CD8-positive, alpha-beta memory T cell (primary cell): ENCODE measurements at places on chromosomes 11 and 22.

DNA sequence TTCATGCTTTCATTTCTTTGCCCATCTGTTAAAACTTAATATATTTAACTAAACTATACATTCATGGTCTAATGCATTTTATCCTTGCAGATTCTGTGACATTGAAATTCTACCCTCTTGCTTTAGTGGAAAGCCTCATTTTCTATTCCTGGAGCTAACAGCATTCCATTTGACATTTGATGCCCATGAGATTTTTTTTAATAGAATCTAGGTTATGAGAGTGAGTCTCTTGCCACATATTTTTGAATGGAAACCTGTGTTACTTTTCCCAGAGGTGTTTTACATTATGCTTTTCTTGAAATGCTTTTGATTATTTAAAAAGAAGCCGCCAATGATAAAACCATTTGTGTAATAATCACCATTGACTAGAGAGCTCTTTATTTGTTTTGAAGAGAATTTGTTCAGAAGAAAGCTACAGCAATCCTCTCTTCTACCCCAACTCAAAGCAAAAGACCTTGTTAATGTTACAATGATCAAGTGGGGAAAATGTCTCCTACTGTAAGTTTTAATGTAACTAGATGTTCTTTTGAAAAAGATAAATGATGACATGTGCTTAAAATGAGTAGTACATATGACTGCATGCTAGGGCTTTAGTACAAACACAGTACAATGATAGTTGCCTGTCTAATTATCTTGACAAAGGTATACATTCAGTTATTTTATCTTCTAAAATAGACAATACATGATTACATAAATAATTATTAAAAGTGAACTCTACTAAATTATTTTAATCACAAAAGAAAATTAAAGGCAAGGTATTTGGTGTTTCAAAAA is 67.3 kb downstream of the GAS2 start:
- DNase-seq: no peak

GRCh38 chr22:37511395-37512104 is 7.7 kb downstream of the CARD10 start:
- DNase-seq: no peak

DNA sequence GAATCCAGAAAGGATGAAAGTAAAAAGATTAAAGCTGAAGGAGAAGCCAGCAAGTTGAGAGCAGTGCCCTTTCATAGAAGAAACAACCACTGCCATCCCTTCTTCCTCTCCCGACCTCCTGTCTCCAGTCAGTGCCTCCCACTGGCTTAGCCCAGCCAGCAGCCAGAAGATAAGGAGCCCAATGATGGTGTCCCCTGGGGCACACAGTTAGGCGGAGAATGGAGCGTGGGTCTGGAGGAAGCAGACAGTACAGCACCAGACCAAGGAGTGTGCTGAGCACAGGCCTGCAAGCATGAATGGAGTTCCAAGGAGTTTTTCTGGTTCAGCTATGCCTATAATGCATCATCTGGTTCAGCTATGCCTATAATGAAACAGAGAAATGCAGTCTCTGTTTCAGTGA is 54.3 kb upstream of the TNRC6B start:
- DNase-seq: no peak

DNA sequence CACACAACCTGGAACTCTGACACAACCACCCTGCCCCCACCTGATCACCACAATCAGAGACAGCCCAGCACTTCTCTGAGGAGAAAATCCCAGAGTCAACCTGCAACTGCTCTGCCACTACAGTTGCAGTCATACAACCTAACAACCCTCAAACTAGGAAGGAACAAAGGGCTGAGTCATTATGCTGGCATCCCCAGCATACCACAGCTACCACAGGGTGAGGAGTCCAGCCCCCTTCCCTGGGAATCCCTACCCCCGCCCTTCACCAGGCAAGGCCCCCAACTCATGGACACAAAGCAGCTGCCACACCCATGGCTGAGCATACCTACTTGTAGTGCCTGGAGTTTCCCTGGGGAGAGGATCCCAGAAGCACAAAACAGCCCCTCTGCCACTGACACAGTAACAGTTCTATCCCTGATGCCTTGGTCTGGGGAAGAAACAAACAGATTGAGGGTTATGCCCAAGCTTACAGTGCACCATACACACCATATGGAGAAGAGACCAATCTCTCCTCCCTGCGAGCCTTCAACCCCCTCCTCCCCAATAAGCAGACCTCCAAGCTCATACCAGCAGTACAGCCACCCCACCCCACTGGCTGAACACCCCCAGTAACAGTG is 68.5 kb upstream of the C11orf58 start:
- DNase-seq: no peak

- no peak for DNase-seq
These were observed 56.2 kb downstream of the NAV2 start for GRCh38 chr11:19768815-19769214.

DNA sequence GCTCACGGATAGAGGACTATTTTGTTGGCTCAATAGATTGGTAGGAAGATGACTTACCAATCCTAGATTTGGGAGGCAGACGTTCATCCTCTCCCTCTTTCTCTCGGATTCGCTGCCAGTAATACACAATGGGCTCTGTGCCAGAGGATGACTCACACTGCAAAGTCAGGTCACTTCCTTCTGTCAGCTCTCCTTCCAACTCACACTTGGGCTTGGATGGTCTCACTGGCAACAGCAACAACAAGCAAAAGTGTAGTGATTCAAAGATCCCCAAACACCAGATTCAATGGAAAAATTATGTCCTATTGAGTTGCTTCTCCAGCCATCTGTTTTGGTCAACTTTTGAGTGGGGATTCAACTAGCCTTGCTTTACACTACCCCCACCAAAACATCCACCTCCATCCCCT is 21.7 kb upstream of the HSPA8 start:
- DNase-seq: peak; percentile 84

DNA sequence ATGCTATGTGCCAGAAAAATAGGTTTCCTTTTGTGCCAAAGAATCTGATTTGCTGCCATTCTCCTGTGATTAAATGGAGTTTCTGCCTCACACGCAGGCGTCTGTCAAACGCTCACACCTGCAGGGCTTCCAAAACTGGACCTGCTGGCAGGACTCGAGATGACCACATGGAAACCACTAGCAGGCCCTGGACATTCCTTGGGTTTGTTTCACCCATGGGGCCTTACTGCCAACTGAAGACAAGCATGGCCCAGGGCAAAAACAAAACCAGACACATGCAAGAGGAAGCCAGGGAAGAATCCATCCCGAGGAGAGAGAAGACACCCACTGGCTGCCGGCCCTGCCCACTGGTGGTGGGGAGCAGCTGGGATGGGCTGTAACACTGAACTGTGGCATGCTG is 55.9 kb upstream of the MN1 start:
- DNase-seq: no peak

DNA sequence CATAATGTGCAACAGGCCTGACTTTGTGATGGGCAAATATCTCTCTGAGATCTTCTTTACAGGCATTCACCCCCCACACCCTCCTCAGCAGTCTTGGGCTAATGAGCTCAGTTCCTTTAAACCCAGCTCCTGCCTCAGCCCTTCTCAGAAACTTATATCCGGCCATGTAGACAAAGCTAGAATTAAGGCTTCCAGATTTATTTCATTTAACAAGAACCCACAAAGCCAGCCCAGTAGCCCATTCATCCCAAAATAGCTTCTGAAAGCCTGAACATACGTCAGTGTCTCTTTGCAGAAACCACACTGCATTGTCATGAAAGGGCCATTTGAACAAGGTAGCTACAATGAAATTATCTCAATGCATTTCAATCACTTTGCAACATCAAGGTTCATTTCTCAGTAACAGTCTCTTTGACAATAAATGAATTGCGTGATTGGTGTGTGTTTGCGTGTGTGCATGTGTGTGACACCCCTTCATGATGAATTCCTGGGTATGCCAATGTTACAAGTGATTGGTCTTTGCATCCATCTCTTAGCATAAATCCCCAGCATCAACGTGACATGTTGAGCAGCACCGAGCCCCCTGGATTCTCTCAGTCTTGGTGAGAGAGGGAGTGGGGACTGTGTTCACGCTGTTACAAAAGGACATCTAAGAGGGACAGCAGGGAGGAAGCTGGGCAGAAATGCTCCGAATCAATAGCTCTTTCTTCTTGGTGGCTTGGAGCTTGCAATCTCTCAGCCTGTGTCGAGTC is 299.6 kb downstream of the KIRREL3 start:
- DNase-seq: no peak

DNA sequence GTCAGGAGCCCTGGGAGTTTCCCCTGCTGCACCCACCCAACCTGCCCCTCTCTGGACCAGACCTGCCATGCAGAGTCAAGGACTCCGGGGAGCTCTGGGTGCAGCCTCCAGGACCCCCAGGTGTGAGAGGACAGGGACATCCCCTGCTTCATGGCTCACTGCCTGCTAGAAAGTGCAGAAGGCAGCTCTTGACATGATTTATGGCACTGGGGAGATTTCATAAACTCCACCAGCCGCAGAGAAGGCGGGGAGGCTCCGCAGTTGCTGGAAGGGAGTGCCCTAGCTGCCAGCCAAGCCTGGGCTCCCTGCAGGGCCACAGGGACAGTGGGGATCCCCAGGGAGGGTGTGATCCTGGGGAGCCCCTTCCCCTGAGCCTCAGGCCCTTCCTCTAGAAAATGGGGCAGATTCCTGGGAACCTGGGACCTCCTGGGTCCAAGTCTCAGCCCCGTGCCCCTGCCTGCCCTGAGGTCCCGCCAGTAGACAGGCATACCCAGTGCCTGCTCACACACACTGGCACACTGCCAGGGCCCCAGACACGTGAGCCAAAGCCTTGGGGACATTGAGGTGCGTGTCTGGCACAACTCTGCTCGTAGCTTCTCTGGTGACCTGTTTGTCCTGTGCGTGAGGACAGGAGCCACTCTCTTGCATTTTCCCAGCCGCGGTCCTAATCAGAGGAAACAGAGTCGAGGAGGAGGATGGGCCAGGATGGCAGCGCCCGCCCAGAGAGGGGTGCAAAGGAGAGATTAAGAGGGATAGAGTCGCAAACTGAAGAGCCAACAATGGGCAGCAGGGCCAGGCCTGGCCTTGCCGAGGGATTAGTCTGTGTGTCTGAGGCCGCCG is 13.8 kb downstream of the CABP7 start:
- no peak for DNase-seq

GRCh38 chr22:44531487-44531886 is 33.5 kb upstream of the RTL6 start:
- DNase-seq: no peak

DNA sequence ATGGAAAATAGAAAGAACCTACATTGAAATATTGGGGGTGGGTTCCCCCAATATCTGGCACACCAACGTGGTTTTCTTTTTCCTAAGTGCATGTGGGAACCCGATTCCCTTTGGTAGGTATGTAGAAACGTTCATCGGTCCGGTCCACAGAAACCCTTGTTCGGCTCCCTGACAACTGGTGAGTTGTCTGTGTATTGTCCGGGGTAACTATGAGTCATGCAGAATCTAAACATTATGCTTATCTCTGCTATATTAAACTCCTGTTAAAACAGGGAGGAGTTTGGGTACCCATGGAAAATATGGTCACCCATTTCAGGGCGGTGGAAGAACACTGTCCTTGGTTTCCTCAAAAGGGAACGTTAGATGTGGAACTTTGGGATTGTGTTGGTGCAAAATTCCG is 25.1 kb upstream of the ALDH3B2 start:
- DNase-seq: no peak

GRCh38 chr22:47369020-47369419 is 606.6 kb downstream of the TBC1D22A start:
- no peak for DNase-seq

DNA sequence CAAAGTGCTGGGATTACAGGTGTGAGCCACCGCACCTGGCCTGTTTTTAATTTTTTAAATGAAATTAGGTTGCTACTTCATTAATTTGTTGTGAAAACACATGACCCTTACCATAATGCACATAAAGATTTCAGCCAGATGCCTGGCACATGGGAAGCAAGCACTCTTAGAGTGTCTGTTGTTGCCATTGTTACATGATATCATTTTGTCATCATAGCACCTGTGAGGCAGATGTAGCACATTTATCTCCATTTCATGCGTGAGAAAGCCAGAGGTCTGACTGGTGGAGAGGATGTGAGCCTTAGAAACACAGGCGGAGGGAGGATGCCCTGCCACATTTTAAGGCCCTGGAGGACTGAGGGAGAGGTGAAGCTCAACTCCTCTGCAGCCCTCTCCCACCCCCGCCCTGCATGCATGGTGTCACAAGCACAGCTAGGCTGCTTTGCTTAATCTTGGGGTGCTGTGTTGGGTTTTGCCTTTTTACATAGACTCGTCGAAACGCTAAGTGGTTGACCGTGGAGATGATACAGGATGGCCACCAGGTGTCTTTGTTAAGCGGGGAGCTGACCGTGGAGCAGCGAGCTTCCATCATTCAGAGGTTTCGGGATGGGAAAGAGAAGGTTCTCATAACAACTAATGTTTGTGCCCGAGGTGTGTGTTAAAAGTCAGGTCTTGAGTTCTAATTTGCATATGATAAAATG is 14.0 kb downstream of the DDX25 start:
- DNase-seq: no peak

DNA sequence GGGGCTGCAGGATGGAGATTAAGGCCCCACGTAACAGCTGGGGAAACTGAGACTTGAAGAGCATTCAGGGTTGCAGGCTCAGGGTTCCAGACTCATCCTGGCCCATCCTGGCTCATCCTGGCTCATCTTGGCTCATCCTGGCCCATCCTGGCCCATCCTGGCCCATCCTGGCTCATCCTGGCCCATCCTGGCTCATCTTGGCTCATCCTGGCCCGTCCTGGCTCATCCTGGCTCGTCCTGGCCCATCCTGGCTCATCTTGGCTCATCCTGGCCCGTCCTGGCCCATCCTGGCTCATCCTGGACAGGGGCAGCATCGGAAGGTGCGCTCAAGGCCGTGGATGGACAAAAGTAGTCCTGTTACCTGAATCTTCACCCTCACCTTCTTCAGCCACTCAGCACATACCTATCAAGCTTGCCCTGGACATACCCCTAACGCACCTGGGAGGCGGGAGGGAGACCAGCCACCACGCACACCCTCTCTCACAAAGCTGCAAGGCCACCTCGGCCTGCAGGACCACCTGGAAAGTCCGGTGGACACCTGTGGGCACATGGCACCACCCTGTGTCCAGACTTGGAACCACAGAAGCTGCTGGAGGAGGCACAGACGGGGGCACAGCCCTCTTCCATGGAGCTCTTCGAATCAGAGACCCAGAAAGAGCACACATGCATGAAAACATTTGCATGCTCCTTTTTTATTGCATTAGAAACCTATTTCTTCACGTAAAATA is 20.3 kb upstream of the NLRP6 start:
- no peak for DNase-seq

DNA sequence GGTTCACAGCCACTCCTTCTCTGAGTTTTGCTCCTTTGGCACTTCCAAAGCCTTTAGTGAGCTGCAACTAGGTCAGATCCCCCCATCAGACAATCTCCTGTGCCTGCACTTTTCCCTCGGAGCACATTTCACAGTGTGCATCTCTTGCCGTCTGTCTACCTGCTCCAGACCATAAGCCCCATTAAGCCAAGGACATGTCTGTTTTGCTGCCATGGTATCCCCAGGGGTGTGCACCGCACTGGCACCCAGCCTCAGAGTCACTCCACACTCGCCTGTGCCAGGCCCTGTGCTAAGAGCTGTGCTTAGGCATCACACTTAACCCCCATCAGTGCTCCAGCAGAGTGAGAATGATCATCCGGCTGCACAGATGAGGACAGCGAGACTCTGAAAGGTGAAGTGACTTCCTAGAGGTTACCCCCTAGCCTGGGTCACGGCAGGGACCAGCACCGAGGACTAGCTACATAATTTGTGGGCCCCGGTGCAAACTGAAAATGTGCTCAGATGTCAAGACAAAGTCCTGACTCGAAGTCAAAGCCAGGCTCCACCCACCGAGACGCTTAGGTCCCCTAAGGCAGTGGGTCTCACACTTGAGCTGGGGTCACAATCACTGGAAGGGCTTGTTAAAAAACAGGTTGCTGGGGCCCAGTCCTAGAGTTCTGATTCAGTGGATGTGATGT is 33.9 kb downstream of the ARRB1 start:
- no peak for DNase-seq

GRCh38 chr11:70460111-70460510 is 61.8 kb downstream of the CTTN start:
- no peak for DNase-seq
